ENCODE measurements at places on chromosomes 4 and X. TPM values are rescaled to one million over a fixed set of nuclear protein-coding genes. Genes with fewer than 3 reads are reported as not detected.

COX7B2 gene
- total RNA-seq: not detected

ALPK1 gene
- total RNA-seq: 9.0 TPM

PAGE4 gene
- not detected for total RNA-seq

SH3RF1 gene
- 4.0 TPM for total RNA-seq

NEXMIF gene
- not detected for total RNA-seq

SAT1 gene
- 44.2 TPM for total RNA-seq

CCSER1 gene
- total RNA-seq: 2.8 TPM

IBSP gene
- not detected for total RNA-seq

FANCB gene
- total RNA-seq: 8.3 TPM

GABRG1 gene
- 1.0 TPM for total RNA-seq

SLC34A2 gene
- not detected for total RNA-seq

VEGFD gene
- total RNA-seq: 0.23 TPM

EDA2R gene
- 3.9 TPM for total RNA-seq

ANOS1 gene
- total RNA-seq: 6.6 TPM

KCND1 gene
- total RNA-seq: not detected

UGT2B10 gene
- total RNA-seq: not detected

SFRP2 gene
- total RNA-seq: not detected

ABCB7 gene
- total RNA-seq: 37.9 TPM

SERTM2 gene
- 0.74 TPM for total RNA-seq

DNAAF6 gene
- total RNA-seq: not detected

PCDH19 gene
- 0.64 TPM for total RNA-seq

HAND2 gene
- total RNA-seq: 1.2 TPM

ACE2 gene
- total RNA-seq: not detected

SSX2B gene
- total RNA-seq: 2.7 TPM

EGF gene
- 10.3 TPM for total RNA-seq

ZNF141 gene
- 1.2 TPM for total RNA-seq

MORC4 gene
- 8.8 TPM for total RNA-seq

DCAF16 gene
- 15.6 TPM for total RNA-seq

UGT2B11 gene
- total RNA-seq: not detected

DUX4 gene
- not detected for total RNA-seq

TMEM150C gene
- total RNA-seq: 6.3 TPM

KCNIP4 gene
- not detected for total RNA-seq

ENPEP gene
- total RNA-seq: not detected

SERPINA7 gene
- total RNA-seq: not detected

BEX1 gene
- total RNA-seq: 53.5 TPM

RXFP1 gene
- total RNA-seq: not detected

MUC7 gene
- total RNA-seq: not detected

DCAF8L2 gene
- total RNA-seq: 9.0 TPM

TMEM271 gene
- 0.08 TPM for total RNA-seq

PCDH11X gene
- total RNA-seq: 1.2 TPM

NPY1R gene
- total RNA-seq: 2.0 TPM

DLG3 gene
- 6.5 TPM for total RNA-seq

NAA10 gene
- total RNA-seq: 167 TPM

PLAC8 gene
- 18.2 TPM for total RNA-seq

PARM1 gene
- 3.4 TPM for total RNA-seq

LUZP4 gene
- not detected for total RNA-seq

F8A2 gene
- not detected for total RNA-seq

KLHL13 gene
- total RNA-seq: 9.8 TPM

RRH gene
- total RNA-seq: not detected

RBMX gene
- 772 TPM for total RNA-seq

PPEF1 gene
- 0.72 TPM for total RNA-seq

CASP3 gene
- total RNA-seq: 31.9 TPM

PIN4 gene
- total RNA-seq: 15.1 TPM

RHOXF1 gene
- not detected for total RNA-seq

GATA1 gene
- total RNA-seq: not detected

FGFR3 gene
- 2.1 TPM for total RNA-seq

MAGEC3 gene
- total RNA-seq: not detected

NAA11 gene
- 7.1 TPM for total RNA-seq

BEX5 gene
- total RNA-seq: 1.3 TPM

All from H4 (cell line).